ENCODE measurements at places on chromosomes 1 and 21.

DNA sequence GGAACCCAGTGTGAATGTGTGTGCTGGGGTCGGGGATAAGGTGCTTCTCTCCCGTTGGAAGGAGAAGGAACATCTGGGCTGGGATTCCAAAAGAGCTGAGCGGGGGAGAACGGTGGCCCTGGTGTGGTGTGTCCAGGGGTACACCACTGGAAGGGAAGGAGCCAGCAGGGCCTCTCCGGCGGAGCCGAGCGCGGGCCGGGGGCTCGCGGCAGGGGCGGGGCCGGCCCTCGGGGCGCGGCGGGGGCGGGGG is 231 bp upstream of the RPS6KA1 start:
- DNase-seq = no peak

DNA sequence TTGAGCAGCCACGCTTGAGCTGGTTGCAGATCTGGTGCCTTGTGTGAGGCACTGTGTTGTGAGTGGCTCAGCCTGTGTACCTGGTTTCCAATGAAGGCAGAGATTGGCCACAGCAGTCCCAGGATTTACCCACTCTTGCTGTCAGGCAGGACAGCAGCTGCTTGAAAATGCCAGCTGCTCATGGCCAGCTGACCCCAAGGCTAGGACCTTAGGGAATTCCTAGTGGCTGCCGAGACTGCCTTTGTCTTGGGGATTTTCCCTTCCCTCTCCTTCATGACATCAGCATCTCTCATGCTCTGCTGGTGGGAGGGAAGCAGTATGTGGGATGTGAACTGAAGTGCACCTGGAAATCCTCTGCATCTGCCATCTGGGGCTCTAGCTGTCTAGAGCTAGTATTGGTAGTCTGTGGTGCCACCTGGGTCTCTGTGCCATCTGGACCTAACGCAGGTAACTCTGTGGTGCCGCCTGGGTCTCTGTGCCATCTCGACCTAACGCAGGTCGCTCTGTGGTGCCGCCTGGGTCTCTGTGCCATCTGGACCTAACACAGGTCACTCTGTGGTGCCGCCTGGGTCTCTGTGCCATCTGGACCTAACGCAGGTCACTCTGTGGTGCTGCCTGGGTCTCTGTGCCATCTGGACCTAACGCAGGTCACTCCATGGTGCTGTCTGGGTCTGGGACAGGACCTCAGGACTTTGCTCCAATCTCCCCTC is 3.8 kb upstream of the LRRC47 start:
- no peak for DNase-seq

DNA sequence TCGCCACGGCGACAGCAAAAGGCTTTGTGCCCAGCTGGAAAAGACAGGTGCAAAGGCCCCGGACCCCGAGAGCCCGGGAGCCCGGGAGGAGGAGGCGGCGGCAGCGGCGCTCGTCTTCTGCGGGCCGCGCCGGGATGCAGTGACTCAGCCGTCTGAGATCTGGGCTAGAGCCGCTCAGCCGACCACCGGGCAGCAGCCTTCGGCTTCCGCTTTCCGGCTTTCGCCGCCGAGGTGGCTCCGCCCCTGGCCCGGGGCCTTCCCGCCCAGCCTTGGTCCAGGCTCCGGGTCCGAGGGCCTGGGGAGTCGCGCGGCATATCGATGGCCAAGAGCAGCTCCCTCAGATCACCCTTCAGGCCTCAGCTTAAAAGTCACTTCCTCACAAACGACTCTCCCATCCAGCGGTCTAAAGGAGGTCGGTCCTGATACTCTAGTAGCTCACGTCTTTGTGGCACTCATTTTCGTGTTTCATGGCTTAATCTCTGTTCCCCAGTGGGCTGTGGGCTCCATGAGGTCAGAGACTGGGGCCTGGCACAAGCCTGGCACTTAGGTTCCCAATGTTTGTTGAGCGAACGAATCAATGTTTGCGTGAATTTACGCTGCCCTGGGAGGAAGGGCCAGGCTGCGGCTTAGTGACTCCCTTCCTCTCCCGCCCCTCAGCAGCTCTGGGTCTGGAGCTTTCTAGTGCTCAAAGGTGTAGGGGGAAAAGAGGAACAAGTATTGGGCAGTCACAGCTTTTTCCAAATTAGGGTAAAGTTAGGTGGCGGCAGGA is at the start of gene PHTF1:
TSS of gene PHTF1 (minus strand) at position 154 of the 769 bp plus-strand sequence. CDS start 783 bp downstream, outside the sequence.
- DNase-seq = peak; percentile 70

DNA sequence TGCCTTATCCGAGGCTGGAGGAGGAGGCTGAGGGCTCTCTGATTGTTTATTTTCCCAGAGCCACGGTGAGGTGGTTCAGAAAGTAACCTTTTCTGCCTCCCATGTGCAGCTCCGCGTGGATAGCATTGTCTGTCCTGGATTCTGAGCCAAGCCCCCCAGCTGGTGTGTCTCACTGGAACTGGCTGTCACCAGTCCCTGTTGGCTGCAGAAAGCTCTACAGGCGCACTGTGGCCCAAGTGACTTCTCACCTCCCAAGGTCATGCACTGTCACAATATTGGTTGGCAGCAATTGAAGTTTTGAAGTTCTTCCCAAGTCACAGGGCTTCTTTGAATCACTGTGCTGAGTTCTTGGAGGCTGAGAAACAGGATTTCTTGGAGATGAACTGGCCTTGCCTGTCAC is 8.2 kb downstream of the BMP8A start:
- no peak for DNase-seq

DNA sequence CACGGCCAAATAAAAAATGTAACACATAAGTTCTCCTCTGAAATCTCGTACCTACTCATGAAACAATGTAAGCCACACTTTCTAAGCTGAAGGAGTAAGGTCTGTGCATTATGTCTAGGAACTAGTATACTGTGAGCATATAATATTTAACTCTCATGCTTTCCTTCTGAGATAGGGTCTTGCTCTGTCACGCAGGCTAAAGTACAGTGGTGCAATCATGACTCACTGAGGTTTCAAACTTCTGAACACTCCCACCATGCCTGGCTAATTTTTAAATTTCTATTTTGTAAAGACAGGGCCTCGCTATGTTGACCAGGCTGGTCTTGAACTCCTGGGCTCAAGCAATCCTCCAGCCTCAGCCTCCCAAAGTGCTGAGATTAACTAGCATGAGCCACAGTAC is 71.3 kb downstream of the AHCTF1 start:
- no peak for DNase-seq

- no peak for DNase-seq
Measured at GRCh38 chr1:66332548-66332901, 201.4 kb upstream of the SGIP1 start.

GRCh38 chr1:102699524-102699923 is 408.8 kb downstream of the COL11A1 start:
- no peak for DNase-seq

GRCh38 chr1:228937851-228938536 is 202.7 kb downstream of the RHOU start:
- no peak for DNase-seq

GRCh38 chr1:151807131-151807530 is 1.9 kb upstream of the LINGO4 start:
- DNase-seq = no peak

DNA sequence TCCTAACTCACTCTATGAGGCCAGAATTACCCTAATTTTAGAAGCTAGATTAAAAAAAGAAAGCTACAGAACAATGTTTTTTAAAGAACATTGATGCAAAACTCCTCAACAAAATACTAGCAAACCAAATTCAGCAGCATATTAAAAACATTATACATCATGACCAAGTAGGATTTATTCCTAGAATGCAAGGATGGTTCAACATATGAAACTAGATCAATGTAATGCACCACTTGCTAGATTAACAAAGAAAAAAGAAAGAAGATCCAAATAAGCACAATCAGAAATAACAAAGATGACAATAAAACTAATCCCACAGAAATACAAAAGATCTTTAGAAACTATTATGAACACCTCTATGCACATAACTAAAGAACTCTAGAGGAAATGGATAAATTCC is 13.3 kb upstream of the PPT1 start:
- no peak for DNase-seq

- no peak for DNase-seq
Measured at GRCh38 chr1:110645821-110646735, 28.7 kb downstream of the KCNA3 start.

- no peak for DNase-seq
Measured at GRCh38 chr1:12491656-12492055, 126.4 kb downstream of the DHRS3 start.

DNA sequence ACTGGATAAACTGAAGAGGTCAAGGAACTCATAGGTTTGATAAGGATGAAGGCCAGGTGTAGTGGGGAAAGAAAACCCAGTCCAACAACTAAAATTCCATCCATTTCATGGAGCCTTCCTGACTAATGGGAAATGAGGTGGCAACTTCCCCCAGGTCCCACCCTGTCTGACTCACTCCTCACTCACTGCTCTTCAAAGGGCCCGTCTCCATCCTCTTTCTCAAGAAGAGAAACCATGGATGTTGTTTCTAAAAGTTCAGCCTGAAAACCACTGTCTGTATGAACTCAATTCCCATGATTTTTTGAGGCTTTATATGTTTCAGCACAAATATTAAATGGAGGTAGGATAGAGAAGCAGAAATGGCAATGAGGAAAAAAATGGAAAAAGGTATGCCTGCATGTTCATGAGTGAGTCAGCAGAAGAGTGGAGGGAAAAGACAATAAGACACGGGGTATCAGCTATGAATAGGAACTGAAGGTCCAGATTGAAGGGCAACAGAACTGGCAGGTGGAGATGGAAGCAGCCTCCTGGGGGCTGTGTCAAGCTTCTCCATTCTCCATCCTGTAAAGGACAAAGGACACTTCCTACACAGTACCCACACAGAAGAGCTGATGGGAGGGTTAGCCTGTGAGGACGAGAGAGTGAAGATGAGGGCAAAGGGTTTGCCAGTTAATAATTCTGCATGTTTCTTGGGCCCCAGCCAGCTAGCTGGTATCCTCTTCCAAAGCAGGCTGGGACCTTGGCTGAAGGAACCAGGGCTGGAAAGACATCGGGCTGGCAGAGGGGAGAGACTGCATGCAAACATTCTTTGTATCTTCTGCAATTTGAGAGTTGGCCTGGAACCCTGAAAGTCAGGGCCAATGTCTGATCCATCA is 5.5 kb upstream of the ELOVL1 start:
- peak; percentile 67 for DNase-seq

GRCh38 chr1:20936621-20937020 is 149.5 kb upstream of the HP1BP3 start:
- no peak for DNase-seq

All from A549 (cell line).